Neural crest cell (in vitro differentiated cells): ENCODE measurements at places on chromosomes 11 and 22. TPM values are rescaled to one million over a fixed set of nuclear protein-coding genes. Genes with fewer than 3 reads are reported as not detected.
A peak's percentile ranks its signal among the peaks of the same experiment; 100 is the strongest.

GRCh38 chr11:40513281-40513680, 946.2 kb downstream of the LRRC4C start:
- H3K4me1 ChIP-seq = no peaks in the 10 kb centered on the region
- no peaks in the 10 kb centered on the region for H3K36me3 ChIP-seq
- no peak for DNase-seq
- H3K27me3 ChIP-seq = no peaks in the 10 kb centered on the region
- H3K27ac ChIP-seq = no peak overlapping the region
- no peak overlapping the region for H3K4me3 ChIP-seq

GRCh38 chr11:123525511-123525918, 95.4 kb downstream of the GRAMD1B start:
- DNase-seq = no peak
- H3K4me1 ChIP-seq = peaks cover 14% of the 10 kb centered on the region
- H3K27me3 ChIP-seq = no peaks in the 10 kb centered on the region
- H3K4me3 ChIP-seq = no peak overlapping the region
- H3K36me3 ChIP-seq = peaks cover 3% of the 10 kb centered on the region
- no peak overlapping the region for H3K27ac ChIP-seq

DNA sequence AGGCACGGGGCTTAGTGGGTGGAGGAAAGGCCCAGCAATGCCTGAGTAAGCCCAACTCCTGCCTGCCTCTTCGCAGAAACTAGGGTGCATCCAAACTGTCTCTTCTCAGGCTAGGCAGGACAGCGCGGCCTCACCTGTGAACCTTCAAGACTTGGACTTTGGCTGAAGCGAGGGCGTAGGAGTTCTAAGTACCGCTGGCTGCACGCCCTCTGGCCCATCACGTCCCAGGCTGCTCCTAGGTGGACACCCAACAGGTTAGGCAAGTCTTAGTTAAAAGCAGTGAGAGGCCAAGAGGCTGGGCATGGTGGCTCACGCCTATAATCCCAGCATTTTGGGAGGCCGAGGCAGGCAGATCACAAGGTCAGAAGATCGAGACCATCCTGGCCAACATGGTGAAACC, 1.8 kb upstream of the DDB2 start:
- DNase-seq = no peak
- H3K36me3 ChIP-seq = peaks cover under 1% of the 10 kb centered on the region
- H3K4me1 ChIP-seq = peaks cover 28% of the 10 kb centered on the region
- H3K4me3 ChIP-seq = no peak overlapping the region
- H3K27ac ChIP-seq = no peak overlapping the region

- no peak overlapping the region for H3K27ac ChIP-seq
- no peak for DNase-seq
- no peaks in the 10 kb centered on the region for H3K27me3 ChIP-seq
These were observed 120.7 kb downstream of the TIMP3 start for GRCh38 chr22:32922186-32922585.

DNA sequence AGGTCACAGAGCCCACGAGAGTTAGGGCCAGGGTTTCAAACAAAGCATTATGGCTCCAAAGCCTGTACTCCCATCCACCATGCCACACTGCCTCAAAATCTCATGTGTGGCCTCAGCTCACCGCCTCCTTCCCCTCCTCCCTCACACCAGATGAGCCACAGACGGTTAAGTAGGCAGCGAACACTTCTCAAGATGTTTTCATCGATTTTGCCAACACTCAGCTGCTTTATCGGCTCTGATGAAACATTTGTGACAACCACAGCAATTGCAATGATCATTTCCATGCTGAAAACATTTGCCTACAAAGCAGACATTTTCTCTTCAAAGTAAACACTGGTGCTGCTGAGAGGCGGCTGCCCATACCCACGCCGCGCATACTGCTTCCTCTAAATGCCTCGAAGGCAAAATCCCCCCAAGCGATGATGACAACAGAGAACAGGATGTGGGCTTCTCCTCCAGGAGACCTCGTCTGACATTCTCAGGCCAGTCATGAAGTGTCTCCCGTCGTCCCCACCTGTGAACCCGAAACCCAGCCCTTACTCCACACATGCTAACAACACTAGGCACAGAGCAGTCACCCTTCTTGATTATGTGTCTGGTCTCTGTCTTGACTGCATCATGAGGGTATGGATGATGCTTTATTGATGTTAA, 599.2 kb downstream of the SOX6 start:
- no peak overlapping the region for H3K27ac ChIP-seq
- no peaks in the 10 kb centered on the region for H3K27me3 ChIP-seq
- H3K4me3 ChIP-seq = no peak overlapping the region

The FIBIN gene
- 0.30 and 0.44 TPM in 2 replicates for total RNA-seq

The C11orf87 gene
- total RNA-seq = 0.20 and 0.21 TPM in 2 replicates

DNA sequence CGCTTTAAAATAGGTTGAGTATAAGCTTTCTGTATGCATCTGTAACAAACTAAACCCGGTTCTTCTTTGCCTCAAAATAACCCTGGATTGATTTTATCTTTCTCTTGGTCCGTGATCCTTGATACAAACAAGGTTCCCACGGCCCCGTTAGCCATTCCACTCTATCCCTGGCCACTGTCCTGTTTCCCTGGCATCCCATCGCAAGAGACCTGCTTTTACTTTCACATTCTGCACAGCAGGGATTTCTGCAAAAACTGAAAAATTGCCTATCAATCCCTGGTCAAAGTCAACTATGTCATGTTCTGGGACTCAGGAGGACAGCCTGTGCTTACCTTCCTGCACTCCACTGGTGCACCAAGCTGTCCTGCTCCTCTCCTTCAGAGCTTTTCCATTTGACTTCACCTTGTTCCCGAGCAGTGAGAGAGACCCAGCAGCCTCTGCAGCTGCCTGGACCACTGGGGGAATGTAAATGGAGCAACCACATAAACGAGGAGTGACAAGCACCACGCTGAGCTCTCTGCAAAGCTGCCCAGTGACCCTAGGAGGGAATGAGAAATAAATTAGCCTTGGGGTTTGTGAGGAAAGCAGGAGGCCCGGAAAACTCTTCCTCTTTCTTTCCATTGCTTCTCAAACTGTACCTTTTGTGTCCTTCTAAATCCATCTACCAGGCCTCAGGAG, 175.9 kb downstream of the NTM start:
- no peak overlapping the region for H3K4me3 ChIP-seq
- no peak for DNase-seq
- H3K27ac ChIP-seq = peak overlapping the region; percentile 32
- peaks cover 3% of the 10 kb centered on the region for H3K27me3 ChIP-seq

The TBX10 gene
- total RNA-seq = not detected in 2 replicates

DNA sequence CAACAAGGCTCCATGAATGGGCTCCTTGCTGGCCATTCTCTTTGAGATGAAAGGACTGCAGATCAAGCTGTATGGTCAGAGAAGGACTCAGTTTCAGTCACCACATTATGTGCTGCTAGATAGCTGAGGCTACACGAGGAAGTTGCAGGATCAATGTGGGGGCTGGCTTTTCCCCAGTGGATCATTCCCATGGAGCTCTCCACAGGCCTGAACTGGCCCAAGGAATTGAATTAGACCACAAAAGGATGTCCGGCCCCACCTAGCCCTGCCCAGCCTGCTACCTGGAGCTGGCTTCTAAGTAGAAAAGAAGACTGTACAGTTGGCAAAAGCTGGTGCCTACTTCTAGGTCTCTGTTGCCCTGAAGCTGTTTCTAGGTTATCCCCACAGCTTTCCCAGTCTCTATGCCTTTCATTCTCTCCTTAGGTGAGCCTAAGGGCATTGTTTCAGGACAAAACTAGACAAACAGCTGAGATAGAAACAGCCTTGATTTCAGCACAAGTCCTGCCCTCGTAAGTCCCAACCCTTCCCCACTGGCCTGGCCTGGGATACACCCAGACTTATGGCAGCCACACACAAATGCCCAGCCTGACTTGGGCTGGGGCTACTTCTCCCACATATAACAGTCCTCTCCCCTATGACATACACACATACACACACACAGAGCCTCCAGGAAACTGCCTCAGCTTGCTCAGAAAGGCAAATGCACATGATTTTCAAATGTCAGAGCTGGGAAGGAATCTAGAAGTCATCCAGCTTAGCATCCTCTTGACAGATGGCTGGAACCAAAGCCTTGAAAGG, 129.1 kb upstream of the NCAM1 start:
- peaks cover 11% of the 10 kb centered on the region for H3K4me1 ChIP-seq
- H3K4me3 ChIP-seq = no peak overlapping the region
- no peaks in the 10 kb centered on the region for H3K27me3 ChIP-seq

DNA sequence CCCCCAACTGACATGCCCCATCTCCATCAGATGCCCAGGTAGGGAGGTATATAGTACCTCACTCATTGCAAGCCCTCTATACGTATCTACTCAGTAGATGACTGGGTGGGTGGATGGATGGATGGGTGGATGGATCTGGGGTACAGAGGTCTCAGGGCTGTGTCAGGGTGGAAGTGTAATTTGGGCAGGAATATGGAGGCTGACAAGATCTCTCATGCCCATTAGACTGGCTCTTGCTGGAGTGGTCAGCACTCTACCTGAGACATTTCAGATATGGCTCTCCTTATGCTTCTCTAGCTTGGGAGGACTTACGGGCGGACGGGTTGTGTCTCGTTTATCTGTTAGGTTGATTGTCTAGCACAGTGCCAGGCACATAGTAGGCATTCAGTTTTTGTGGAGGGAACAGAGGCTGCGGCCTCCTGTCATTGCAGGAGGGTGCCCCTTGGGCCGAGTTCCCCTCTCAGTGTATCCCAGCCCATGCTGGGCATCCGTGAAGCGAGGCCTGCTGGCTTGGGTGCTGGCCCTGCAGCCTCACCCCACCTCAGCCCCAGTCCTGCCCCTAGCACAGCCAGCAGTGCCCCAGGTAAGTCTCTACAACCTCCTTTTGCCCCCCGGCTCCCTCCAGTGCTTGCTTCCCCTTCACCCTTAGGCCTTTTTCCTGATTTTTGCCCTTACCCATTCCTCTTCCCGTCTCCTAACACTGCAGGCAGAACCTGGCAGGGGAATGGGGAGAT, 13.7 kb downstream of the ROBO3 start:
- H3K27me3 ChIP-seq = peaks cover 29% of the 10 kb centered on the region
- H3K4me3 ChIP-seq = peak overlapping the region; percentile 32
- no peaks in the 10 kb centered on the region for H3K36me3 ChIP-seq

The KDM2A gene
- 67.4 and 69.3 TPM in 2 replicates for total RNA-seq

- DNase-seq = no peak
- H3K4me3 ChIP-seq = no peak overlapping the region
- peaks cover 3% of the 10 kb centered on the region for H3K36me3 ChIP-seq
- peaks cover 31% of the 10 kb centered on the region for H3K4me1 ChIP-seq
- no peak overlapping the region for H3K27ac ChIP-seq
These were observed 146.8 kb upstream of the TTC12 start for GRCh38 chr11:113167599-113167998.

- peak overlapping the region; percentile 76 for H3K4me3 ChIP-seq
- peaks cover 34% of the 10 kb centered on the region for H3K4me1 ChIP-seq
- H3K36me3 ChIP-seq = no peaks in the 10 kb centered on the region
- H3K27ac ChIP-seq = peak overlapping the region; percentile 29
- peak; percentile 63 for DNase-seq
- H3K27me3 ChIP-seq = peaks cover 14% of the 10 kb centered on the region
These were observed 768 bp upstream of the CDKN1C start for GRCh38 chr11:2886191-2886894.

DNA sequence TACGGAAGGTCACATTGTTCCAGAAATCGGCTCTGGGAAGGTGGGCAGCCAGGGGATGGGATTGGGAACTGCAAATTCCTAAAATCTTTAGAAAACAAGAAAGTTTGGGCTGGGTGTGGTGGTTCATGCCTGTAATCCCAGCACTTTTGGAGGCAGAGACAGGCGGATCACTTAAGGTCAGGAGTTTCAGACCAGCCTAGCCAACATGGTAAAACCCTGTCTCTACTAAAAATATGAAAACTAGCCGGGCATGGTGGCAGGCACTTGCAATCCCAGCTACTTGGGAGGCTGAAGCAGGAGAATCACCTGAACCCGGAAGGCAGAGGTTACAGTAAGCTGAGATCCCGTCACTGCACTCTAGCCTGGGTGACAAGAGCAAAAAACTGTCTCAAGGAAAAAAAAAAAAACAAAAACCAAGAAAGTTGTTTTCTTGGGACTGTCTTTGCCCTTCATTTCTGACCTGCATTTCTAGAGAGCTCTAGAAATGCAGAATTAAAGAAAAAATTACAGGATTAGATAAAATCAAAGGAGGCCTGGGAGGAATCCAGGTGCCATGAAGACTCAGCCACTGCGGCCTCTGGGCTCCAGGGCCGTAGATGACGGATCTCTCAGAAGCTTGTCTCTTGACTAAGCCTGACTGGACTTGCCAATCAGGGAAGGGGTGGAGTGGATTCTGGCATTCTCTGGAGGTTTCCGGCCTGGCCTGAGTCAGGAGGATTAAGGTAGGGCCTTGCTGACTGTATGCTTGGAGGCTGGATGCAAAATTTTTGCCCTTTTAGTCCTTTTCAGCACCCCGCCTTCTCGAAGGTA, 5.3 kb upstream of the MALAT1 start:
- peak overlapping the region; percentile 85 for H3K4me3 ChIP-seq
- peak overlapping the region; percentile 84 for H3K27ac ChIP-seq
- H3K27me3 ChIP-seq = peaks cover 7% of the 10 kb centered on the region
- peaks cover 83% of the 10 kb centered on the region for H3K4me1 ChIP-seq

The FUT4 gene
- total RNA-seq = 5.2 and 5.9 TPM in 2 replicates

The CCDC87 gene
- 0.93 and 1.1 TPM in 2 replicates for total RNA-seq

DNA sequence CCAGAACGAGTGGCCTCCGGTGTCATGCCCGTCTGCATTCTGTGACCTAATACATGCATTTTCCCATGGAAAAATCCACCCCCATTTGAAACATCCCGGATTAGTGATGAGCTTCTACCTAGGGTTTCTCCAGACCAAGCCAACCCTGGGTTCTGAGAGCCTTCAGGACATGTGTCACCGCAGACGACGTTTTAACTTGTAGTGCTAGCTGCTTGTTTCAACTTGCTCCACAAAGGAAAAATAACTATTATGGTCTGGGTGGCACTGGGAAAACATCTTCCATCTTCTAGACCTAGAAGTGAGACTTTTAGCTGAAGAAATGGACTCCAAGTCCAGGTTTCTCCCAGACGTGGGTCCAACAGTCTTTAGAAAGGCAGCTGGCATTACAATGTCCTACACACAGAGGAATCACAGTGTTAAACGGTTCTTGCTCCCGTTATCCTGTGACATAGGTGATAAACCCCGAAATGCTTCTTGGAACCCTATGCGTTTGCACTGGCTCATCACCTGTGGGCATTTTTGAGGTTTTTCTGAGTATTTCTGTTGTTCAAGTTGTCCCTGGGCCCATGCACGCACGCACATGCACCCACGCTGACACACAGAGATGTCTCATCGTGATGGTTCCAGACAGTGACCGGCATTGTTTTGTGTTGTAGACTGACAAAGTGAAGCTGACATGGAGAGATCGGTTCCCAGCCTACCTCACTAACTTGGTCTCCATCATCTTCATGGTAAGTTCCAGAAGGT, 46.6 kb upstream of the FADD start:
- H3K27me3 ChIP-seq = peaks cover 8% of the 10 kb centered on the region
- no peaks in the 10 kb centered on the region for H3K4me1 ChIP-seq
- no peak overlapping the region for H3K27ac ChIP-seq
